ENCODE measurements at places on chromosomes 11 and 22.

DNA sequence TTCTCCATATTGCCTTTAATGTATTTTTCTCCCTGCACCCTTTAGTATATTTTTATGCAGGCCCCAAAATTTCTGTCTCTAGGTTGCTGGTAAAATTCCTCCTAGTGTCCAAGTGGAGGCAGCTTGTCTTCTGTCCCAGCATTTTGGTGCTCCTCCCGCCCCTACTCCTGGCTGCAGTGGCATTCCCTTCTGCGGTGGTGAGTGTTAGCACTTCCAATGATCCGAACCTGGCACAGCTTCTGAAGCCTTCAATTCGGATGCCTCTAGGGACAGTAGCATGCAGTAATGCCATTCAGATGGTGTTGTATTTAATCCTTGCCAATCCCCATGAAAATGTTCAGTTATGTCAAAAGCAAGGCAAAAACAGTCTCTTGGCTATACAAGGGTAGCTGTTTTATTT, 5.9 kb downstream of the YWHAH start:
- no peak for DNase-seq

- DNase-seq: no peak
Measured at GRCh38 chr11:128790196-128790595, 76.9 kb downstream of the KCNJ1 start.

GRCh38 chr11:8947230-8947943, 4.6 kb upstream of the ASCL3 start:
- DNase-seq: no peak

GRCh38 chr22:32618441-32619140, 144.0 kb downstream of the FBXO7 start:
- DNase-seq: no peak

GRCh38 chr11:42593441-42593840, 718.4 kb upstream of the API5 start:
- no peak for DNase-seq

DNA sequence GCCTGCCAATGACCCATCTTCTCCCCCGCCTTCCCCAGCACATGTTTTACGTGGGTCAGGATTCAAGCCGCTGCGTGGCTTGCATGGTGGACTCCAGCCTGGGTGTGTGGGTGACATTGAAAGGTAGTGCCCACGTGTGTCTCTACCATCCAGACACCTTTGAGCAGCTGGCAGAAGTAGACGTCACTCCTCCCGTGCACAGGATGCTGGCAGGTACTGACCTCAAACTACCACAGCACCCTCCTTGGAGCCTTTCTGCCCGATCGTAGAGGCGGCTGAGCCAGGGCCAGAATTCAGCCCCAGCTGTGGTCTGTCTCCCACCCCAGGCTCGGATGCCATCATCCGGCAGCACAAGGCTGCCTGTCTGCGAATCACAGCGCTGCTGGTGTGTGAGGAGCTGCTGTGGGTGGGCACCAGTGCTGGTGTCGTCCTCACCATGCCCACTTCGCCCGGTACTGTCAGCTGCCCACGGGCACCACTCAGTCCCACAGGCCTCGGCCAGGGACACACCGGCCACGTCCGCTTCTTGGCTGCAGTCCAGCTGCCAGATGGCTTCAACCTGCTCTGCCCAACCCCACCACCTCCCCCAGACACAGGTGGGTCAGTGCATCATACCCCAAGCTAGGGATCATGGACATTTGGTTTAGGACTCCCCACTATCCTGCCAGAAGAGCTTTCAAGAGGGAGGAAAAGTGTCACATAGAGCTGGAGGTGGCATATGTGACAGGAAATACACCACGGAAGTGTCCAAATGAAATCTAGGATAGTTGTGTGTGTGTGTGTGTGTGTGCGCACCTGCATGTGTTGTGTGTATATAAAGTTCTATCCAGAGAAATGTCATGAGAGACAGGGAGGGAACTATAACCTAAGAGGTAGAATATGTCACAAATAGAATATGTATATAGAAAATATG, 10.6 kb upstream of the RELT start:
- DNase-seq: no peak

DNA sequence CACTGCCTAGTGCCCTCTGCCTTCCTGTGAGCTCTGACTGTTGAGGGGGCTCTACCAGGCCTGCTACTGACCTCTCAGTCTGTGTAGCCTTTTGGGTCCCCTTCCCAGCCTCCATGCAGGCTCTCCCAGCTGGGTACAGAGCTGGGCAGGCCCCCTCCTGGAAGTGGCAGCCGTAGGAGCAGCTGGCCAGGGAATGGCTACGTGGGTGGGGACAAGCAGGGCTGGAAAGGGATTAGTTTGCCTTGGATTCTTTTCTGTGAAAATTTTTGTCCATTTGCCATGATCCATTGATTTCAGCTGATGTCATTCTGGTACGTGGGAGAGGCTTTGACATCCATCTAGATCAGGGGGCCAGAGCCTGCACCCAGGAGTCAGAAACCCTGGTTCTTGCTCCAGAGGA, 23.9 kb upstream of the NECTIN1 start:
- no peak for DNase-seq

DNA sequence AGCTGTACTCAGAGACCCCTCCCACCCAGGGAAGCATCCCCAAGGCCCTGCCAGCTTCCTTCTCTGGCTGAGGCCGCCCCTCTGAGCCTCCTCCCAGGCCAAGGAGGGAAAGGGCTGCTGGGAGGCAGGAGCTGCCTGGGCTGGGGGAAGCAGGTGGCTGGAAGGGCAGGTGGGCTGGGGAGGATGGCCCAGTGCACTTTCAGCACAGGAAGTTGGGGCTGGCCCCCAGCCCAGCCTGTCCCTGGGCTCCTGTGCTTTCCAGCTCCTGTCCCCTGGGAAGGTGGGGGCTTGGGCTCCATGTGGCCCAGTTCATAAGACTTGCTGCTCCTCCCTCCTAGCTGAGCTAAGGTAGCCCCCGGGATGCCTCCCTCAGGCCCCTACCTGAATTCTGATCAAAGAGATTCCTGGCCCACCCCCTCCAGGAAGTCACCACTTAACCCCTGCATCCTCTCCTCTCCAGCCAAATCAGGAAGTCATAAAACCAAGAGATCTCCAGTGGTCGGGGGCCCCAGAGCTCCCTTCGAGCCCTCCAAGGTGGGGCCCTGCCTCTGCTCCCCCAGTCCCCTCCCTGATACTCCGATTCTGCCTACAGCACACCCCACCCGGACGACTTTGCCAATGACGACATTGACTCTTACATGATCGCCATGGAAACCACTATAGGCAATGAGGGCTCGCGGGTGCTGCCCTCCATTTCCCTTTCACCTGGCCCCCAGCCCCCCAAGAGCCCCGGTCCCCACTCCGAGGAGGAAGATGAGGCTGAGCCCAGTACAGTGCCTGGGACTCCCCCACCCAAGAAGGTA, 4.9 kb downstream of the PPP1CA start:
- no peak for DNase-seq

GRCh38 chr11:26963764-26964163, 30.1 kb upstream of the FIBIN start:
- no peak for DNase-seq

DNA sequence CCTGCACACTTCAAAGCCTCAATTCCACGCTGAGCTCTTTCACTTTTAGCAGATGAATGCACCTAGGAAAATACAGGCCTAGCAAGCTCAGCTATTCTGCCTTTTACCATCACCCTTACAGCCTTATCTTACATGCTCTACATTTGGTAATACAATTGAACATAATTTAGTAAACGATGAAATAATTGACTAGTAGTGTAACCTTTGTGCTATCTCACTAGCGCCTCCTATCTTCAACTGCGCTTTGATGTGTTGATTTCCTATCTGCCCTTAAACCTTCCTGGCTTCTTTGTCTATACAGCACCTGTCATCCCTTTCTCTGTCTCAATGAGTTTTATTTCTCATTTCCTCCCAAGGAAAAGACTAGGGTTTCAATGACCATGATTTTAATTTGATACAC, 149.7 kb downstream of the LRRC4C start:
- DNase-seq: no peak

- no peak for DNase-seq
Measured at GRCh38 chr11:104033561-104033960, 2.9 kb upstream of the DDI1 start.

DNA sequence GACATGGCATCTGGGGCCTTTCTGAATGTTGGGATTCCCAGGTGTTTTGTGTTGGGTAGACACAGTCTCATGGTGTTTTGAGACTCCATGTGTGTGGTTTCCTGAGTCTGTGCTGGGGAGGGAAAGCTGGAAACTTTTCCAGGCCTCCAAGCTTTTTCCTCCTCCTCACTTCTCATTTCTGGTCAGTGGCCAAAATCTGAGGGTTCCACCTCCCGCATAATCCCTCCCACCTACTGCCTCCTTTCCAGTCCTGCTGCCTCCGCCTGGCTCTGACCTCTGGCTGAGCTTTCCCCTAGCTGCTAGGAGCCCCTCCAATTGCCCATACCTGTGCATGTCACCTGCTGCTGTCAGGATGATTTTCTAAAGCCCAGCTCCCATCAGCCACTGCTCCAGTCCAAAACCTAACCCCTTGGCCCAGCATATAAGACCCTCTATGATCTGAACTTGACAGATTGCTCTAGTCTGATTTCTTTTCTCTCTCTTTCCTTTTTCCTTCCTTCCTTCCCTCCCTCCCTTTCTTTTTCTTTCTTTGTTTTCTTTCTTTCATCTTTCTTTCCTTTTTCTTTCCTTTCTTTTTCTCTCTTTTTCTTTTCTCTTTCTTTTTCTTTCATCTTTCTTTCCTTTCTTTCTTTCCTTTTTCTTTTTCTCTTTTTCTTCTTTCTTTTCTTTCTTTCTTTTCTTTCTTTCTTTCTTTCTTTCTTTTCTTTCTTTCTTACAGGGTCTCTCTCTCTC, 51.4 kb upstream of the NECTIN1 start:
- DNase-seq: no peak

- no peak for DNase-seq
Measured at GRCh38 chr11:94325681-94326080, 21.3 kb downstream of the IZUMO1R start.

DNA sequence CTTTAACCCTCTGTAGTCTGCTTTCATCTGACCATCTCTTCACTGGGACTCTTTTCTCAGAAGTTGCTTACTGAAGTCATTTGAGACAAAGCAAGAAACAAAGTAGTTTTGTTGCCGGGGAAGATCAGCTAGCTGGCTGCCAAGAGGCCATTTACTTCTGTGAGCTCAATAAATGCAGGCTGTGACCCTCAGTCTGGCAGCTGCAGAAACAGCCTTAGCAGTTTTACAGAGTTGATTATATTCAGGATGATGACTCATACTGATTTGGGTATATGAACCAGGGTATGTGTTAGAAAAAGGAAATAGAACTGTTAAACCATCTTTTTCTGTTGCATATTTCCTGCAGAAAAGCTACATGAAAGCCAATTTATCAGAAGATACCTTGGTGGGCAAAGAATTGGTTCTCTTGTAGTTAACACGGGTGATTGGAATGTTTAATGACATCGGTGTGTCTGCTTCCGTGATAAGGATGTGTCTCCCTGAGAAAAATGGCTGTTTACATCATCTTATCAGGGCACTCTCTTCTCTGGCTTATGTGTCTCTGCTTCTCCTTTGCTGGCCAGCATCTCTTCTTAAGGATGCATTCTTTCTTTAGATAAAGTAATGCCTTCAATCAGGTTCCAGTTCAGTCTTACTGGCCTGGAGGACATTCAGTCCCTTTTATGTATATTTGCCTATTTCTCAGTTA, 18.5 kb downstream of the FIBIN start:
- no peak for DNase-seq

GRCh38 chr11:95088946-95089619, 563 bp upstream of the ENDOD1 start:
- DNase-seq: no peak

GRCh38 chr22:46444390-46444854, 93.0 kb downstream of the CELSR1 start:
- DNase-seq: no peak

DNA sequence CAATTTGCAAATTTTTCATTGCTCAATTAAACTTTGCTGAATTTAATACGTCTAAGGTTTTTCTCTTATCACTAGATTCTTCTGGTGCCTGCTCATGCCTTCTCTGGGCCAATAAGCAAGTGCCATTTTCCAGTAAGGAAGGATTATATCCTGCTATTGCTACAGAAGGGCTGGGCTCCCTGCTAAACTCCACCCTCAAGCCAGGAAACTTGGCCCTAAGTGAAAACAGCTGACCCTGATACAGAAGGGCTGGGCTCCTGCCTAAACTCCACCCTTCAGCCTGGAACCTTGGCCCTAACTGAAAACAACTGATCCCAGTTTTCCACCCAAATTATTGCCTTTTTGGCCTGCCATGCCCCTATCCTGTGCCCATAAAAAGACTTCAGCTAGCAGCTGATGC, 385.3 kb downstream of the DYNC2H1 start:
- no peak for DNase-seq

GRCh38 chr11:4190098-4190497, 95.5 kb downstream of the RRM1 start:
- DNase-seq: no peak

DNA sequence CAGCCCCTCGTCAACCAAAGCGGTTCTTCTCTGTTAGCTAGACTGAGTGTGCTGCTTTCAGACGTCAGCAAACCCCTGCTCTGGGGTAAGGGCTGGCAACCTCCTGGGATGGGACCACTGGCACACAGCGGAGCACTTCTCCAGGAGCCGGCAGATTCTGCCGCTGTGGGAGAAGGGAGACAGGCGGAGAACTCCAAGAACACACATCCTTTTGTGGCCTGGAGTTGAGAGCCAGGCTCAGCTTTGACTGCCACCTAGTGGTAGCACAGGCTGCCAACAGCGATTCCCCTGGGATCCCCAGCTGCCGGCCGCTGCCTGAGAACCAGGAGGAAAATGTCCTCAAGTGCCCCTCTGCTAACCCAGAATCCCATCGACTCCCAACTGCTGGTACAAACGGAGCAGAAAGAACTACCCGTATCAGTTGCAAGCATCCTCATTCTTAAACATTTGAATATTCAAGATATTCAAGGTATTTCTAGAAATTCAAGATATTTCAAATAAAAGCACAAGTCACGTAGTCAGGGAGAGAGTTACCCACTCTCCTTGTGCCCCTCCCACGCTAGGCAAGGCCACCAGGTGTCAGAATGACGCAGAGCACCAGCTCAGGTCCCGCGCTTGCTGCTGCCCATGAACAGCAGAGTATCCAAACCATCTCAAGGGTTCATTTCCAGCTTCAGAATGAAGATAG, 4.9 kb downstream of the LTO1 start:
- no peak for DNase-seq
